ENCODE measurements at places on chromosomes 7 and 10. TPM values are rescaled to one million over a fixed set of nuclear protein-coding genes. Genes with fewer than 3 reads are reported as not detected.
A peak's percentile ranks its signal among the peaks of the same experiment; 100 is the strongest.

The CH25H gene
- 1.00 TPM for total RNA-seq

The SPDYE11 gene
- not detected for total RNA-seq

DNA sequence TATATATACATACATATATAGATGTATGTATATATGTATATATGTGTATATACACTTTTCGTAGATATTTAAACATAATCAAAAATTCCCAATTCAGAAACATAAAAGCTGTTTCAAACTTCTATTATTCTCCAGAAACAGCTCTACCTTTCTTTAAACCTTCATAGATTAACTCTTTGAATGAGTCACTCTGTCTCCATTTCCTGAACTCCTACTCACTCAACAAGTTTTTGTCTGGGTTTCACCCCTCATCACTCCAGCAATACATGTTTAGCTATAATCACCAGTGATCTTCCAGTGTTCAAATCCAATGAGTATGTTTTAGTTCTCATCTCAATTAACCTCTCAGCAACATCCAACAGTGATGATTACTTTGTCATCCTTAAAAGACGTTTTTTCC, 9.6 kb downstream of the DGKB start:
- no peak for DNase-seq

DNA sequence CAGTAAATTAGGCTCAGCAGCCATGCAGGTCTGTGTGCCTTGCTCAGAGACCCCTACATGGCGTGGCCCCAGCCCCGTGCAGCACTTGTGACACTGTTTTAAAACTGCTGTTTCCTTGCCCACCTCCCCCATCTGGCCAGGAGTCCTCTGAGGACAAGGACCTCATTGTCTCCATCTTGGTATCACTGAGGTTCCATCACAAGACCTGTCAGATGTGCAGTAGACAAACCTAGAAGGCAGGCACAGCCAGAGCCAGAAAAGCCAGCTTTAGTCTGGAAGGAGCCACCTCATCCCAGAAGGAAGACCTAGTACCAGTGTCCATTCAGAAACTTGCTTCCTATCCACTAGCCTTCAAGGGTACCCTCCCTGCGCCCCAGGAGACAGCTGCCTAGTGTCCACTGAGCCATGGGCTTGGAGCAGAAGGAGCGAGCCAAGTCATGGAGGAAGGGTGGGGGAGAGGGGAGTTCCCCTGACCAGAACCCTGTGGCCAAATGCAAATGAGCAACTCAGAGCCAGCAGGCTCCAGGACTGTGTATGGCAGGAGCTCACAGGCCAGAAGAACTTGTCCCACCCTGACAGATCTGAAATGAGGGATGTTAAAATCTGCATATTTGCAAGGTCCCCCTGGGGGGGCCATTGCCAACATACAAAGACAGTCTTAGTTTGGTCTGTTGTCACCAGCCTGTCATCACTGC, 176.1 kb downstream of the SH3PXD2A start:
- no peak for DNase-seq

GRCh38 chr10:45555795-45556194, 116.8 kb downstream of the ZFAND4 start:
- DNase-seq, result no peak

DNA sequence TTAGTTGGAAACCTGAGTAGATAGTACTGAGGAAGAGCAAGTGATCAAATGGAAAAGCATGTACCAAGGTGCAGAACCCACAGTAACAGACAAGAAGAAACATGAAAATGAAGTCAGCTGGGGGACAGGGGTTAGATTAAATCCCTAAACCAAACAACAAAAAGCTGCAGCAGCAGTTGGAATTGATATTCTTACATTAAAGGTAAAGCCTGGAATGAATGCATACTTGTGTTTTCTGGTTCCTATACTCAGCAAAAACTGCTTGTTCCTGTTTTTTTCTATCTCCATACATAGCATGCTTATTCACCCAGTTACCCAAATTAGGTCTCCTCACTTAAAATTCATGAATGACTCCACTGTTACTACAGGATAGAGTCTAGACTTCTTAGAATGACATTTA, 92.4 kb downstream of the TPST1 start:
- DNase-seq, result no peak

- peak; percentile 66 for DNase-seq
Measured at GRCh38 chr10:13272164-13272571, 27.7 kb downstream of the PHYH start.

GRCh38 chr10:29784175-29784773, 149.5 kb upstream of the SVIL start:
- peak; percentile 77 for DNase-seq

The MAP3K8 gene
- total RNA-seq, result 6.1 TPM

The PARG gene
- total RNA-seq, result 23.4 TPM

GRCh38 chr10:102538811-102539210, 35.0 kb downstream of the SUFU start:
- DNase-seq, result peak; percentile 33

DNA sequence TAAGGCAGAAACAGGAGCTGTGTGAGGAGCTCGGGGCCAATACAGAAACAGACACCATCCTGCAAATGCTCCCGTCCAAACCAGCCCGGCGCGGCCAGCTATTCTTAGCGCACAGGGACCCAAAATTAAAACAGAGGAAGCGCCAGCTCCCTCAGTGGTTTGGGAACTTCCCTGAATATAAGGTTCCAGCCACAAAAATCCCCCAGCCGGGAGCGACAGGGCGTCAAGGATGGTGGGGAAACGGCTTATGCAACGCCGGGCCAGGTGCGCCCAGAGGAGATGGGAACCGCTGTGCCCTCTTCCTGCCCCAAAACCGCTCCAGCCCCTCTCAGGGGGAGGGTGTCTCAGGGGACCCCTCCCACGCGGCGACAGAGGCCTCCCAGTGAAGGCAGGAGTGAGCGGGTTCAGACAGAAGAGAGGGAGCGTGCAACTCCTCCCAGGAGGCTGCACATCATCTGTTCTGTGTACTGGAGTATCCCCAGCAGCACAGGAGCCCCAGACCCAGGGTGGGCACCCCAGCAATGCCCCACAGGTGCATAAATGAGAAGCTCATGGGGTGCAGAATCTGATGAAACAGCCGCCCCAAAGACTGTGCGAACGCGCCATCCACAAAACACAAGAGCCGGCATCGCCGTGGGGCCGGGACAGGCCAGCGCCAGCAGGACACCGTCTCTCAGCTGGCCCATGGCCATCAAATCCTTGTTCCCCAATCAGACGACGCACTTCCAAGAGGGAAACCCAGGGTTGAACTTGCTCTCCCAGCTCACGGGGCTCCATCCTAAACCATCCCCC, 73.9 kb upstream of the PDGFA start:
- no peak for DNase-seq

The FAM200A gene
- 4.9 TPM for total RNA-seq

The ANXA11 gene
- 406 TPM for total RNA-seq

DNA sequence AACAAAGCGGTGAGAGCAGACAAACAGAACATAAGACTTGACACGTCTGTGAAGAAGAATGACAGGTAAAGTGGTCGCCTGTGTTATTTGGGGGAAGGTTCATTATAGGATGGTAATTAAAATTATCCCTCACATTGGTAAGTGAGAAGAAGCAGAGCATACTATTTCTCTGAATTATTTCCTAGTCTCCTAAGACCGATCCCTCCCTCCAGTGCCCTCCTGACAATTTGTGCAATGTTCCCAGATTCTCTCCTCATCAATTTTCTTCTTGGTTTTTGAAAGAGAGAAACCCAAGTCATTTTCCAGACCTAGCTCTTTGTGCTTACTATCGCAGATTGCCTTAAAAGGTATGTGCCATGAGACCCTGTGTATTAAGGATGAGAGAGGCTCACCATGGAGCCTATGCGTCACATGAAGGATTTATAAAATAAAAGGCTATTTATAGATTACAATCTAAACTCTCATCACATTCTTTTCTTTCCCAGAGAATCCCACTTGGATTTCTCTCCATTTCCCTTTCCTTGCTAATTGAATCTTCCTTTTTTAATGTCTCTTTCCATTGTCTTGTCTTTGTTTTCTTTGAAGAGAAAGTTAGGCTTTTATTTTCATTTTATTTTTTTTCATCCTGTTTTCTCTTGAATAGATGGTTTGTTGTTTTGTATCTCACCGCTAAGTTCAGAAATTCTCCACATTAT, 112.0 kb downstream of the PPP1R3A start:
- DNase-seq, result no peak

DNA sequence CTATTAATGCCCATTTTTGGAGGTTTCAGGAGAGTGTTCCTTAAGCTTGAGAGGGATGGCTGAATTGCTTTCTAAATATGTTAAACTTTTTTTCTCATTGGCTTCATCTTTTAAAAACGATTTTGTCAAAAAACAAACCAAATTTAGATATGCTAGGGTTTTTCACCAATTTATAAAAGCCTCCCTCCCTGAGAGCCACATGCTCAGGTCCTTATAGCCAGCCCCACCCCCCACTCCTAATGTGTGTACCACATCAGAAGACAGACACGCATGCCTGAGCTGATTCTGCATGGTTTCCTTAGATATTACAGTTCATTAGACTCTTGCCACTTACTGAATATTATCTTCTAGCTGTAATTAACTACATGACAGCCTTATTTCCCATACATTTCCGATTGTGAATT, 2.0 kb downstream of the CUL1 start:
- no peak for DNase-seq

- no peak for DNase-seq
Measured at GRCh38 chr7:111162692-111163091, 71.8 kb downstream of the LRRN3 start.

DNA sequence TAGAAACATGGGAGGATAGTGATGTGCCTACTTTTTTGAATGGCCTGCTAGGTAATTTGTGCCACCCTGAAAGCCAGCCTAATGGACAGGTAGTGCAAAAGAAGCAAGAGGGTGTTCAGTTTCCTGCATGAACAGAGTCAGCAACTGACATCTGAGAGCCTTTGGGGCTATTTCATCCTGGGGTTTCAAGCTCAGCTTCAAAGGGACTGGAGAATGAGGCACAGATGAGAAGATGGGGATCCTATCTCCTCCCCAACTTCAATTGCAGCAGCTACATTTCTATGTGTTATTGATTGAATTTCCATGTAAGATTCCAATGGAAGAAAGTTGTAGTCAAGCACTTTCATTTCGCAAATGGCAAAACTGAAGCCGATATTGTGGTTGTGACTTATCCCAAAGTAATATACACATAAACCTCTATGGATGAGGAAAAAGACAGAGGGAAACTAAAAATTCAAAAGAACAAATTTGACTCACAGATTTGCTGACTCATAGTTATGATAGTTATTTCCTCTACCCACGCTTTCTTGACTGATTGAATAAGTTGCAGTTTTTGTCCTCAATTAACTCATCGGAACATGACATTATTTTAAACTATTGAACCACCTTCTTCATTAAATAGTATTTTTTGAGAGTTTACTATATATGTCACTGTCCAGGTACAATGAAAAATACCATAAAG, 42.6 kb upstream of the NRP1 start:
- DNase-seq, result no peak

GRCh38 chr10:10872035-10872673, 145.5 kb upstream of the CELF2 start:
- DNase-seq, result no peak

The HSPA12A gene
- total RNA-seq, result 8.1 TPM

DNA sequence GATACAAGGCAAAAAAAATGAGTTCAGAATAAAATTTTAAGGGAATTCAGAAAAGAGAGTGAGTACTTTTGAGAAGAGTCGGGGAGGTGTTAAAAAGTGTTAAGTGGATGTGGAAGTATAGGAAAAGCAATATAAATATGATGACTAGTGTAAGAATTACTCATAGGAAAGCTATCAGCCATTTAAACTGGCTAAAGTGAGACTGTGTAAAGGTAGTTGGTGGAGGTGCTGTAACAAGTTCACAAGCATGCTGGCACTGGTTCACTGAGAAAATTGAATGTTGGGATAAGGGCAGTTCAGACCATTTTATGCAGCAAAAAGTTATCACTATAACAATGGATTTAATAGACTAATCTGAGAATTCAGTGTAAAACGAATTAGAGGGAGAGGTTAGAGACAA, 179.0 kb upstream of the DKK1 start:
- no peak for DNase-seq

The ANAPC16 gene
- total RNA-seq, result 171 TPM

DNA sequence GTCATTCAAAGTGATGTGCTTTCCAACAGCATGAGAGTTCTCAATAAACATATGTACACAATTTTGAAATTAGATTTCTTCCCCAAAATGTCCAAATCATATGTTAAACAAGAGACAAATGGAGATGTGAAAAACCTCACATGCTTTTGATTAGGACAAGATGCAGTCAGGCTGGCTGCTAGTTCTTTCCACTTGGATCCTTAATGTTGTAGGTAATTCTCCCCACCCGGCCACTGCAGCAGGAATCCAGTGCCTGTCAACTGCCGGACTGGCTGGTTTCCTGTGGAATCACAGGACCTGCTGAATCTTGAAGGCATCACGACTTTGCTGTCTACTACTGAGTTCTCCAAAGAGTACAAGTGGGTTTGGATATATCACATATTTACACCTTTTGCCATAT, 138.6 kb upstream of the AKR1E2 start:
- no peak for DNase-seq

DNA sequence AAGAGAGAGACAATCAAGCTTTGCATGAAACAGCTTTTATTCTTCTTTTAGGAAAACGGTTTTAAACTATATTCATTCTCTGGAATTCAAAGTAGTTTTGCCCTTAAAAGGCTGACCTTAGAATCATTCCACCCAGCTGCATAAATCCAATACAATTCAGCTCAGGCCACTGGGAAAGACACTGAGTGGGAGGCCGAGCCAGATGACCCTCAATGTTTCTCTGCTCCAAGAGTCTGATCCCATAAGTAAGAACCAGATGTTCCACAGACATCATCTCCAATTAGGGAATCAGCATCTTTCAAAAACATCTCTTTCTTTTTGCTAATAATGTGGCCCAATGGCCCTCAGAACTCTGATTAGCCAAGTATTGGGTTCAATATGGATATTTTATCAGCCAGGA, 26.1 kb downstream of the CREB3L2 start:
- DNase-seq, result no peak

The HYCC1 gene
- 38.9 TPM for total RNA-seq

DNA sequence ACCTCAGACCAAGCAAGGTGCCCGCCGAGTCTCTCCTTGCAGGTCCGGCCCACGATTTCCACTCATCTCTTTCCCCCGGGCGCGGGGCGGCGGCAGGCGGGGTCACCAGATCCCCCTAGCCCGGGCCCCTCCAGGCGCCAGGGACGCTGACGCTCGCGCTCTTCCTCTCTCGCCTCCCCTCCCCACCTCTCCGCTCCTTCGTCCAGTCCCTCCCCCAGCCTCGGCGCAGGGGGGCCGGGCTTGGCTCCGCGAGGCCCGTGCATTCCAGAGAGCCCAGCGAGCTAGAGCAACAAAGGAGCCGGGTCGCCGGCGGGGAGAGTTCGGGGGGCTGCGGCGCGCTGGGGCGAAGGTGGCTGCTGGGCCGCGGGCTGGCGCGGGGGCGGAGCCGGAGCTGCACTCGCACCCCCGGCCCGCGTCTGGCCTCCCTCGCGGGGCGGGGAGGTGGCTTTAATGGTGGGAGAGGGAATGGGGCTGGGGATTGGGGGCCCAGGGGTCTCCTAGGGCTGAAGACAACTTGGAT, at the start of gene SMO:
Gene SMO (plus strand): TSS at position 262 of the 520 bp plus-strand sequence. CDS start 519 bp downstream, outside the sequence.
- DNase-seq, result no peak

The RHEB gene
- total RNA-seq, result 113 TPM

Data from cardiac septum (tissue), 1 donor.